ENCODE measurements at places on chromosomes 7 and 10. TPM values are rescaled to one million over a fixed set of nuclear protein-coding genes. Genes with fewer than 3 reads are reported as not detected.

DNA sequence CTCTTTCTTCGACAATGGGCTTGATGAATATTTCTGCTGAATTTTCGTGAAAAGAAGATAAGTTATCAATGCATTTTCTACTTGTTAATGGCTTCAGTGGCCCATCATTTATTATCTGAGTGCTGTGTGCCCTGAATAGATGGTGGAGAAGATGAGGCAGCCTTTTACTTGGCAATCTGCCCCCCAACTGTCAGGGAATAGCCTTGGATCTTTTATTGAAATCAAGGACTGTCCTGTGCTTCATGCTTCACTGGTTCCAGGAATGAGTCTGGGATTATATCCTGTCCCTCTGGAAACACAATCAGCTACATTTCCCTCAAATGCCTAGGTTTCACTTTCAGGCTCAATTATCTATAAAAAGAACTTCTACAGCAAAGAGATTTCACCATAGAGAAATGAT is 75.9 kb upstream of the NXPH1 start:
- no peak for DNase-seq

The ANKRD2 gene
- not detected for total RNA-seq

- DNase-seq = no peak
Measured at GRCh38 chr7:120441850-120442249, 168.9 kb downstream of the KCND2 start.

The RET gene
- total RNA-seq = not detected

The CRYGN gene
- not detected for total RNA-seq

All from MG63 (cell line).